ENCODE measurements at places on chromosomes 6 and 20. TPM values are rescaled to one million over a fixed set of nuclear protein-coding genes. Genes with fewer than 3 reads are reported as not detected.

The HAO1 gene
- not detected for total RNA-seq

The MLN gene
- not detected for total RNA-seq

The OTOR gene
- not detected for total RNA-seq

The HLA-DQB1 gene
- 9.8 TPM for total RNA-seq

The ARMH2 gene
- total RNA-seq = not detected

The SLC22A3 gene
- total RNA-seq = 1.2 TPM

The MMP24 gene
- 0.99 TPM for total RNA-seq

The HDGFL1 gene
- 0.11 TPM for total RNA-seq

The LHFPL5 gene
- total RNA-seq = not detected

The C20orf204 gene
- total RNA-seq = 3.2 TPM

The MCCD1 gene
- not detected for total RNA-seq

DNA sequence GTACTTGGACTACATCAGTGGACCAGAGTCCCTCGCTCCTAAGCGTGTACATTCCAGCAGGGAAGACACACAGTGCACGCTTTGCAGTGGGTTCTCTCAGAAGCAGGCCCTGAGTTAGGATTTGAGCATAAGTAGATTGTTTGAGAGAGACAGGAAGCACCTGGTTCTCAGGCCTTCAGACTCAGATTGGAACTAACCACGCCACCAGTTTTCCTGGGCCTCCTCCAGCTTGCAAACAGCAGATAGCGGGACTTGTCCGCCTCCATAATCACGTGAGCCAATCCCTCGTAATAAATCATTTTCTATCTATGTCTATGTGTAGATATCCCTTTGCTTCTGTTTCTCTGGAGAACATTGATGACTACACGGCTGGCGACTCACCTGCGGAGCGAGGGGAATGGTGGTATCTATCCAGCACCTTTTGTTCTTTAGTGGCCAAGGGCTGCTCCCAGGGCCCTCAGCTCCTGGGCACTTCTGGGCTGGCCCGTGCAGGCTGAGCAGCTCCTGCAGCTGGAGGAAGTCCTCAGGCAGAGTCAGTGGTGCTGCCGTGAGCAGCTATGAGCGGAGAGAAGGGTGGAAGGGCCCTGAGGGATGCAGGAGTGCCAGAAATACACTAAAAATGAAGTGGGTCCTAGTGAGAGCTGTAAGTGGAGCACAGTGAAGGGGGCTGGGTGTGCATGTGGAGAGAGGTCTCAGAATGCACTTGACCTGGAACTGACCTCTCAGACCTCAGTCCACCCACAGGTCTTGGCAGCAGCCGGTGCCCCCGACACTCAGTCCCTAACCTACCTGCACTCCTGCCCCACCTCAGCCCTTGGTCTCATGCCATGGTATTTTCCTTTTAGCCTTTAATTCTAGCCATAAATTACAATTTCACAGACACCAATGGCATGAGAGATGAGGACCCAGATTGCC is 76.9 kb downstream of the STK35 start:
- DNase-seq = no peak
- H3K4me1 ChIP-seq = peaks cover 17% of the 10 kb centered on the region
- H3K27me3 ChIP-seq = peaks cover 7% of the 10 kb centered on the region
- H3K27ac ChIP-seq = peak overlapping the region; percentile 25
- no peak overlapping the region for H3K4me3 ChIP-seq

DNA sequence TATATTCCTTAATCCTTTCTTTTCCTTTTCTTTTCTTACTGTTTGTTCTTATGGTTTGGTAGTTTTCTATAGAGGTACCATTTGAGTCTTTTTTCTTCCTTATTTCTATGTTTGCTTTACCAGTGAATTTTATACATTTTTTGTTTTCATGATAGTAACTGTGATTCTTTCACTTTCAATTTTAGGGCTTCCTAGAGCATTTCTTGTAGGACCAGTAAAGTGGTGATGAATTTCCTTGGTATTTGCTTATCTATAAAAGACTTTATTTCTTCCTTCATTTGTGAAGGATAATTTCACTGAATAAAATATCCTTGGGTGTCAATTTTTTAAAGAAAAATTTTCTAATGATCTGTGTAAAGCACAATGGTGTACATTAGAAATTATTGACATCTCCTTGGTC is 637.4 kb downstream of the CD109 start:
- H3K4me3 ChIP-seq = no peak overlapping the region
- no peaks in the 10 kb centered on the region for H3K36me3 ChIP-seq
- H3K4me1 ChIP-seq = peaks cover 2% of the 10 kb centered on the region
- DNase-seq = no peak
- H3K27me3 ChIP-seq = peaks cover 2% of the 10 kb centered on the region

- no peaks in the 10 kb centered on the region for H3K36me3 ChIP-seq
- DNase-seq = no peak
- no peak overlapping the region for H3K27ac ChIP-seq
- peaks cover 3% of the 10 kb centered on the region for H3K4me1 ChIP-seq
Observed at GRCh38 chr20:32966382-32966781, 37.9 kb downstream of the SUN5 start.

DNA sequence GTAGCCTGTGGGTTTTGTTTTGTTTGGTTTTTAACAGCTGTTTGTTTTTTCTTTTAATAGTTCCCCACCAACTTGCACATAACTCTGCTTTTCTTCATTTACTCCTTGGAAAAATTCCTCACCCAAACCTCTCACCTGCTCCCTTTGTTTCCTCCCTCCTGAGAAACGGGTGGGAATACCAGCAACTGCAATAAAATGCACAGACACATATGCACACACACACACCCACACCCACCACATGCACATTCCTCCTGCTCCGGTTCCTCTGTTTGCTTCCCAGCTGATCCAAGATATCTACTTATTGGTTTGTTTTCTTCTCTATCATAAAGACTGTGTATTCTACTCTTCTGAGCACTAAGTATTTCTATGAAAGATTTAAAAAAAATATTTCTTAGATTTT is 161.1 kb upstream of the EPHA7 start:
- no peak overlapping the region for H3K4me3 ChIP-seq
- peaks cover 7% of the 10 kb centered on the region for H3K4me1 ChIP-seq
- no peak for DNase-seq
- H3K27me3 ChIP-seq = no peaks in the 10 kb centered on the region
- no peak overlapping the region for H3K27ac ChIP-seq

DNA sequence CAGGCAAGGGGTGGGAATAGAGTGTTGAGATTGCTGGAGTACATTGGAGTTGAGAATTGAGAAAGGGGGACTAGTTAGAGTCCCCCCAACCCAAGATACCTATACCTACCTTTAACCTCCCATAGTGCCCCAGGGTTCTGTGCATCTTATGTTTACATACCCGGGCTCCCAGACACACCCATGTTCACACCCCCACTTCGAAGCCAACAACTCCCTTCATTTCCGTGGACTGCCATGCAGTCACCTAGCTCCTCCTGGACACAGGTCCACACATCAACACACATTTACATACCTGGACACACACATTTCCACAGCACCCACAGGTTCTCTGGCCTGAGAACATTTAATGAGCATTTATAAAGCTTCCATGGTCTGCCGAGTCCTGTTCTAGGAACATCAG is 5.1 kb downstream of the TMEM63B start:
- H3K4me1 ChIP-seq = peaks cover 35% of the 10 kb centered on the region
- H3K27ac ChIP-seq = no peak overlapping the region
- no peak for DNase-seq
- H3K27me3 ChIP-seq = no peaks in the 10 kb centered on the region
- peaks cover 4% of the 10 kb centered on the region for H3K36me3 ChIP-seq

DNA sequence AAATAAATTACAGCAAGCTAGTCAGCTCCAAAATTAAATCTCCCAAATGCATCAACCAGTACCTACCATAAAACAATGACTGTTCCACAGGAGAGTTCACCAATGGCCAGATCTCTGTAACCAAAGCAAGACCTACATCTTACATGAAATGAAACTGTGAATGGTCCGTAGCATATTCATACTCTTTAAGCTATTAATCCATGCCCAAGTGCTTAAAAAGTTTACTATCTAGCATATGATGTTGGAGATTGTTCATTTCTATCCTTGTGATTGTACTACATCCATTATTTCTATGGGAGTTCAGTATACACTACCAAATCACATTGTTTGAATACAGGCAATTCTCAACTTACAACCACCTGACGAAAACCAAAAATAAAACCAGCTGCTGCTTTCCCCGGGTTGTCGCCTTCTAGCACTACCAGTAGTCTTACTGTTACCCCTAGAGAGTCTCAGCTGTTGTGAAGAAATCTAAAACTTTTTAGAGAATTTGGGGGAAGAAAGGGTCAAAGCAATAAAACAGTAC is 38.0 kb downstream of the HIVEP2 start:
- H3K27ac ChIP-seq = no peak overlapping the region
- peaks cover 5% of the 10 kb centered on the region for H3K4me1 ChIP-seq

DNA sequence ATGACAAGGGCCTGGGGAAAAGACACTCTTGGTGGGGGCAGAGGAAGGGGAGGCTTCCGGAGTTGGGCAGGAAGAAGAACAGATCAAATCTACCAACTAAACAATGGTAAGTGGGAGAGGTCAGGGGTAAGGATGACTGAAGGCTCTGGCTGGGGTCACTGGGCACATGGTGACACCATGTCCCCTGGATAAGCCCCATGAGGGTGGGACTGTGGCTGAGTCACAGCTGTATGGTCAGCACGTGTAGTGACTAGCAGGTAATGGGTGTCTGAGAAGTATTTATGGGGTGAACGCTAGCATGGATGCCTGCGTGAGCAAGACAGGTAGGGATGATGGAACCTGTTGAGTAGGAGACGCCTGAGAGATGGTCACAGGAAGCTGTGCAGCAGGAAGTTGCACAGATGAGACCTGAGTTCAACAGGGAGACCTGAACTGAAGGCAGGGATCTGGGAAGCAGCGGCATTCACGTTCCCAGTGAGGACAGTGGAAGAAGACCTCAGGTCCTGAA is 64.5 kb upstream of the SNX9 start:
- H3K36me3 ChIP-seq = no peaks in the 10 kb centered on the region
- H3K27ac ChIP-seq = no peak overlapping the region
- no peaks in the 10 kb centered on the region for H3K27me3 ChIP-seq
- H3K4me3 ChIP-seq = no peak overlapping the region

GRCh38 chr20:41639630-41640029 is 21.5 kb upstream of the CHD6 start:
- H3K4me3 ChIP-seq = no peak overlapping the region
- DNase-seq = no peak
- H3K36me3 ChIP-seq = no peaks in the 10 kb centered on the region
- H3K27me3 ChIP-seq = peaks cover 27% of the 10 kb centered on the region
- H3K4me1 ChIP-seq = peaks cover 10% of the 10 kb centered on the region

- no peaks in the 10 kb centered on the region for H3K4me1 ChIP-seq
- peaks cover 2% of the 10 kb centered on the region for H3K36me3 ChIP-seq
- H3K4me3 ChIP-seq = no peak overlapping the region
- H3K27ac ChIP-seq = no peak overlapping the region
- DNase-seq = no peak
Observed at GRCh38 chr6:148388521-148388920, 45.9 kb downstream of the SASH1 start.

DNA sequence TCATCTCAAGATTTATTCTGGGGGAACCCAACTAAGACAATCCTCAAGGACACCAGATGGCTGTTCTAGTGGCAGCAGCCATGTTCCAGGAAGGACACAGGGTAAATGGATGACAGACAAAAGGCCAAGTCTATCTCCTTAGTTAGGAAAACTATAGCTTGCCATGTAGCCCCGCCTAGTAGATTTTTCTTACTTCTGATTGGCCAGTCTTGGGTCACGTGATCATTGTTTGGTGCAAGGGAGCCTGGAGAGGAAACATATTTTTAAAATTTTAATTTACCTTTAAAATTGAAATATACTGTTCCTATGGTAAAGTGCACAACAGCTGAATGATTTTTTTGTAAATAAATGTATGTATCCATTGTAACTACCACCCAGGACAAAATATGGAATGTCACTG is 4.4 kb upstream of the KCNS1 start:
- no peak overlapping the region for H3K27ac ChIP-seq
- H3K4me1 ChIP-seq = peaks cover 2% of the 10 kb centered on the region

- no peak overlapping the region for H3K4me3 ChIP-seq
- H3K27ac ChIP-seq = no peak overlapping the region
- no peaks in the 10 kb centered on the region for H3K4me1 ChIP-seq
- H3K27me3 ChIP-seq = peaks cover 50% of the 10 kb centered on the region
- H3K36me3 ChIP-seq = no peaks in the 10 kb centered on the region
- DNase-seq = no peak
Observed at GRCh38 chr20:59608871-59609270, 4.5 kb downstream of the PHACTR3 start.

DNA sequence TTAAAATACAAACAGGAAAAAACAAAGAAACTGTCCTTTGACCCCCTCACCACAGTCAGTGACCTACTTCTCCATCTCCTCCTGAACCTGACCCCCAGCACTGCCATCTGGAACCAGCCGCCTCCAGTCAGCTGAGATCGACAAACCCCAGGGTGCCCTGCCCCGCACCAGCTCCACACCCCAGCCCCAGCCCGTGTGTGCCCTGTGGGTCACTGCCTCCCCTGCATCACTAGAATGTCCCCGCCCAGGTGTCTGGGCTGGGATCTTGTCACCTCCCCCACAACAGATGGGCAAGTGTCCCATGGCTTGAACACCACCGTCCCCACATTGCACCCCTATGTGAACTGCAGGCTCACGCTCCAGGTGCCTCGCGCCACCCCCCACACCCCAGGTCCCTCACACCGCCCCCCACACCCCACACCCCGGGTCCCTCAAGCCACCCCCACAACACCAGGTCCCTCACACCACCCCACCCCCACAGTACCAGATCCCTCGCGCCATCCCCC is 13.3 kb downstream of the TAF4 start:
- H3K4me3 ChIP-seq = no peak overlapping the region
- H3K36me3 ChIP-seq = peaks cover 9% of the 10 kb centered on the region
- peaks cover 17% of the 10 kb centered on the region for H3K4me1 ChIP-seq
- H3K27me3 ChIP-seq = no peaks in the 10 kb centered on the region
- no peak for DNase-seq

DNA sequence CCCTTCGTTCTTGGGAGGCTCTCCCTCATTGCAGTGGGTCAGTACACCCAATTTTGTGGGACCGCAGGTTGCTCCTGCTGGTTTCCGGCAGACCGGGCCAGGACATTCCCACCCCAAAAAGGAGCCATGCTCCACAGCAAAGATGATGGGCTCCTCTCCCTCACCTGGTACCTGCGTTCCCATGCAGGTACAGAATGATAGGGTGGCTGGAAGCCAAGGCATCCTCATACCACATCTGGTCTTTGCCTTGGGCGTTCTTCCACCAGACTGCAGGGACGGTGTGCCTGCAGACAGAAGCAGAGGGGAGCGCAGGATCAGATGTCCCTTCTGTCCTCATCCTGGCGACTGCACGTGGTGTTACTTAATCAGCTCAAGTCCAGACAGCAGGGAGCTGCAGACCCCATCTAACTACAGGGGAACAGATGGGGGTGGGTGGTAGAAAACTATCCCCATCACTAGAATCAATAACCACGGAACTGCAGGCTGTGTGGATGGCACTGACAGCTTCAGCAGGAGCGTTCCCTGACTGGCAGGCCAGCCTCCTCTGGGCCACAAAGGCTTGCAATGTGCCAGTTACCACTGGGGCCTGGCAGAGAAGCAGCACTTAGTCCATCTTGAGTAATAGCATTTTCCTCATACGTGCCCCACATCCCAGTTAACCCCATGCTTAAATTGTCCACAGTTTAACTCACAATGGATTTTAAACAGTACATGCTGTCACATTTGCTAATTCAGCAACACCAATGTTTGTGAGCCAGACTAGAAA is 70.4 kb downstream of the ABHD12 start:
- no peak for DNase-seq
- H3K4me1 ChIP-seq = peaks cover 2% of the 10 kb centered on the region
- no peak overlapping the region for H3K4me3 ChIP-seq
- H3K27me3 ChIP-seq = no peaks in the 10 kb centered on the region
- H3K36me3 ChIP-seq = peaks cover 14% of the 10 kb centered on the region

- H3K36me3 ChIP-seq = no peaks in the 10 kb centered on the region
- H3K4me1 ChIP-seq = peaks cover 16% of the 10 kb centered on the region
- no peak for DNase-seq
- no peaks in the 10 kb centered on the region for H3K27me3 ChIP-seq
- H3K4me3 ChIP-seq = no peak overlapping the region
Observed at GRCh38 chr6:134372603-134373281, 54.8 kb upstream of the SGK1 start.

Data from mesothelial cell of epicardium (in vitro differentiated cells).